ENCODE measurements at places on chromosomes 5 and 9. TPM values are rescaled to one million over a fixed set of nuclear protein-coding genes. Genes with fewer than 3 reads are reported as not detected.

TPPP gene
- polyA plus RNA-seq = 6.2 TPM

BNIP1 gene
- polyA plus RNA-seq = 14.6 TPM

SLC2A6 gene
- 2.3 TPM for polyA plus RNA-seq

CDO1 gene
- polyA plus RNA-seq = 18.1 TPM

ADGRD2 gene
- not detected for polyA plus RNA-seq

SHISAL2B gene
- polyA plus RNA-seq = not detected

CARTPT gene
- not detected for polyA plus RNA-seq

DNA sequence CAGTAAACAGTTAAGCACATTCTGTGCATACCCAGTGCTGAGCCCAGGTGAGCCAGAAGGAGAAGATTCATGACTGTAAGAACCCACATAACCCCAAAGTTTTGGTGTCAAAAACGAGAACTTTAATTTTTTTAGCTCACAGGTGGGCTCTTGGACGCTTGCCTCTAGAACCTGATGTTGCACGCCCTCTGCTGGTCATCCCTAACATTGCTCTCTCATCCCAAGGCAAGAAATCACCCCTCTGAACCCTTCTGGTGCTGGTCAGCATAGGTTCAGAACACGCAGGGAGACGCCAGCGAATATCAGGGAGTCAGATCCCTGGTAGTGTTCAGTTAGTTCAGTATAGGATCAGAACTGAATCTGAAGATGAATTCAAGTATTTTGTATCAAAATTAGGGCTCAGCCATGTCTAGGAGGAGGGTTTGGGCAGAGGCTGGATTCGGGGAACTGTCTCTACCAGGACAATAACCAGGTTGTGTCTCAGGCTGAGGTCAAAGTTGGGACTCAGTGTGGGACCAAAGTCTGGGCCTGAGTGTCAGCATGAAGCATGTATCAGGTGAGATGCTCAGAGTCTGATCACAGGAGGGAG is 4.1 kb upstream of the DNAJB5 start:
- peak; percentile 57 for DNase-seq

DNA sequence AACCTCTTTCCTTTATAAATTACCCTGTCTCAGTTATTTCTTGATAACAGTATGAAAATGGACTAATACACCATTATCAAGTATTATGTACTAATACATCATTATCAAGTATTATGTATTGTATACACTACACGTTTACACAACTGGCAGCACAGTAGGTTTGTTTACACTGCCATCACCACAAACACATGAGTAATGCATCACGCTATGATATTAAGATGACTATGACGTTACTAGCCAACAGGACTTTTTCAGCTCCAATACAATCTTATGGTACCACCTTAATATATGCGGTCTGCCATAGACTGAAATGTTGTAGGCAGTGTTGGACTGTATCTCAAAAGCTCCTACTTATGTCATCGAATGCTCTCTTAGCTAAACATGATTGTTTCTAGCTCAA is 28.2 kb downstream of the PRELID2 start:
- no peak for DNase-seq

- no peak for DNase-seq
These were observed 423.0 kb upstream of the BRINP1 start for GRCh38 chr9:119792242-119792641.

- DNase-seq = no peak
These were observed 49.5 kb upstream of the MCCC2 start for GRCh38 chr5:71537687-71538086.

DNA sequence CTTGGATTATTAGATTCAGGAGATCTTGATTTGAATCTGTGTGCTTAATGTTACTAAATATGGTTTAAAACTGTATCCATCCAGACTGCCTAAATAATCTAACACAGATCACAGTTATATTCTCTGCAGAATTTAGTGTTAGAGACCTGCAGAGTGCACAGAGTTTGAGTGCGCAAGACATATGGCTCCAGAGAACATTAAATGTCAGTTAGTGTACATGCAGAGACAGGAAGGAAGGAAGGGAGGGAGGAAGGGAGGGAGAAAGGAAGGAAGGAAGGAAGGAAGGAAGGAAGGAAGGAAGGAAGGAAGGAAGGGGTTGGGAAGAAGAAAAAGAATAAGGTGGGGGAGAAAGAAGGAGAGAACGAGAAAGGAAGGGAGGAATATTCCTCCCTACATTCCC is 210.0 kb upstream of the COX7C start:
- no peak for DNase-seq

DNA sequence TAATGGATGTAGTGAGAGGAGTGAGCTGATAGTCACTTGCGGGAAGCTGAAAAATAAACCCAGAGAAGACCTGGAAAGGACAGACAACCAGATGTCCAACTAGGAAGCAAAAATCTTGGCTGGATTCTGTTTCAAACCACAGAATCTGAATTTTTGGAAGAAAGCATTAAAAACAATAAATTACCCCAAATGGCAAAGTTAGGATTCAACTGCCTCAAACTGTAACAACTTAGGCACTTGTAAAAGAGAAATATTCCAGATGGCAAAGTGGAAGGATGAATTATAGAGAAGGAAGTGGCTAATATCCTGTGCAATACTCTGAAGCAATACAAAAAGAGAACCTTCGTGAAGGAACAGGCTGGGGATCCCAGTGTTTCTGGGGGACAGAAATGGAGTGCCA is 46.8 kb upstream of the SLIT3 start:
- no peak for DNase-seq

DNA sequence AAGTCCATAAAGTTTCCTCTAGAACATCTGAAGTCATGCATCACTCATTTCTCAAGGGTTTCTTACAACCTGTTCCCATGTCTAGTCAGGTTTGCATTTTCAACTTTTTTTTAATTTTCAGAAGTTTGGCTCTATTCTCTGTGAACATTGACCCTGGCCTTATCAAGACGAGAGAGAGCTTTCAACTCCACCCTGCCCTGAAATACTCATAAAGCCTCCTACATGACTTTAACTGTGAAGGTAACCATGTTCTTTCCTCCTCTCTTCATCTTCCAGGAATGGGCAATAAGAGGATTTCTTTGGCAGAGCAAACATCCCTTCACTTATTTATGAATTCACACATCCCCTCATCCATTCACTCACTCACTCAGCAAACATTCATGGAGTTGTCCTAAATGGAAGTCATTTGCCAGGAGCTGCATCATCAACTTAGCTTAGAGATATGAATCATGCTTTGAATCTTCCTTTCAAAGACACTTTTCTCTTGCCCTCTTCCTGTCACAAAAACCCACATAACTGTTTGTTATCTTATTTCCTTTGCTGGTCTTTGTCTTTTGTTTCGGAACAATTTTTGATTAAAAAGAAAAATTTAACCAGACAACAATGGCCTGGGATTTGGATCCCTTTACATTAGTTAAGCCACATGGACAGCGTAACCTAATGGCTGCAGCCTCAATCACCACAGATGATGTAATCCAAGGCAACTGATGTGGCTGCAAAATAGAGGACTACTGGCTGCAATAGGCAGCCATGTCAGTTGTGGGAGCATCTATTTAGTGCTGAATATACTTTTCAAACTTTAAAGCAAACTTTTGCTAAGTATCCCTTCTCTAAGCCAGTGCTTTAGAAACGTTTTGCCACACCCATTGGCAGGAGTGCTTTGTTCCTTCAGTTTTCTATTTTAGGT is 43.0 kb upstream of the GNAQ start:
- DNase-seq = no peak

GRCh38 chr9:32414856-32415255 is 30.4 kb downstream of the ACO1 start:
- DNase-seq = no peak

- no peak for DNase-seq
These were observed 12.6 kb downstream of the LMX1B start for GRCh38 chr9:126626127-126626925.

- DNase-seq = no peak
These were observed 4.7 kb downstream of the MAN2A1 start for GRCh38 chr5:109694451-109694891.

GRCh38 chr5:43073597-43074546 is 33.8 kb upstream of the ANXA2R start:
- DNase-seq = no peak

Data from right renal pelvis (tissue), 4 donors.